Activated CD4-positive, CD25-positive, alpha-beta regulatory T cell (primary cell): ENCODE measurements at places on chromosomes 11 and 22.
A peak's percentile ranks its signal among the peaks of the same experiment; 100 is the strongest.

DNA sequence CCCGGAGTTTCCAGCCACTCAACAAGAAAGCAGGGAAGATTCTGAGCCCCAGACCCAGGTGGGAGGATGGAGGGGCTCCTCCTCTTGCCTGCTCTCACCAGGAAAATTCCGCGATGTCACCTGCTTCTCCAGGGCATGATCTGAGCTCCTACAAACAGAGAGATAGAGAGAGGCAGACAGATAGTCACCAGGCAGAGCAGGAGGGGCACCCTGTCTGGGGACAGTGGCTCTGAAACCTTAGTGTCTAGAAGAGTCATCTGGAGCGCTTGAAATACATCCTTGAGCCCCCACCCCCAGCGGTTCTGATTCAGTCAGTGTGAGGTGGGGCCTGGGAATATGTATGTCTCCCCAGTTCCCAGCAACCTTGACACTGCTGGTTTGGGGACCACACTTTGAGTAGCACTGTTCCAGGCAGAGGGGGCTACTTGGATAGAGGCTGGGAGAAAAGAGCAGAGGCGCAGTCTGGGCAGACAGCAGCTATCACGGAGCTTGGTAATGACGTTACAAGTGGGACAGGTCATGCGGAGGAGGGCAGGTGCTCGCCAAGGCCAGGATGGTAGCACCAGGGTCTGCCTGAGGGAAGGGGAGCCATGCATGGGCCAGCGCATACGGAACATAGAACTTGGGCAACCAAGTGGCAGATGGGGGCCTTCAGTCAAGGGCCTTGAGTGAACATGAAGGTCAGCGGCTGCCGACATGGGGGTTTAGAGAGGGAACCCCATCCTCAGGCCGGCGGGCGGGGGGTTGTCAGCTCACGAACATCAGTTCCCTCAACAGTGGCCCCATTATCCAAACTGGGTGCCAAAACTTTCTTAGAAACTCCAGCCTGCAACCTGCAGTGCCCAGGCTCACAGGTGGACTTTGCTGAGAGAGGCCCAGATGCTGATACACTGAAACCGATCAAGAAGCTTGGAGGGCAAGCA, 60.9 kb upstream of the MYEOV start:
- no peak for DNase-seq

GRCh38 chr11:65377777-65378176, 4.7 kb downstream of the SLC25A45 start:
- DNase-seq, result no peak

DNA sequence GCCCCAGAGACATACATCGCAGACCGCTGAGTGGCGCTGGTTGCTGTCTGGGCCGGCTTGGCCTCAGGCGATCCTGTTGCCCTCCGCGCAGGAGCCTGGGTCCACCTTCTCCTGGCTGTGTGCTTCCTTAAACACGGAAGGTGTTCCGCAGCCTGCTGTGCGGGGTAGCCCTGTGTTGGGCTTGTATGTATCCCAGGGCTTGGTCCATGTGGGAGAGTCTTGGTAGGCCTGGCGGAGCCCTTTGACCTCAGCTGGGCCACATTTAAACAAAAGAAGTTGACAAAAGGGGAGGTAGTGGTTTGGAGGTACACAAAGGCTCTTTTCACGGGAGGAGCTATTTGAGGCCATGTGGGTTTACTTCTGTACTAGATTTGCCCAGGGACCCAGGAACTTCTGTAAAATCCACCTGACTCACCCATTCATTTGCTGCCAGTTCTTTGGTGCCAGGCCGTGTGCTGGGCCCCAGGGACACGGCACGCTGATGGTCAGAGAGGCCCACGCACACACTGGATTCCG, 11.0 kb upstream of the GRAMD4 start:
- DNase-seq, result no peak

- DNase-seq, result no peak
Measured at GRCh38 chr11:122850076-122850631, 11.9 kb downstream of the CRTAM start.

DNA sequence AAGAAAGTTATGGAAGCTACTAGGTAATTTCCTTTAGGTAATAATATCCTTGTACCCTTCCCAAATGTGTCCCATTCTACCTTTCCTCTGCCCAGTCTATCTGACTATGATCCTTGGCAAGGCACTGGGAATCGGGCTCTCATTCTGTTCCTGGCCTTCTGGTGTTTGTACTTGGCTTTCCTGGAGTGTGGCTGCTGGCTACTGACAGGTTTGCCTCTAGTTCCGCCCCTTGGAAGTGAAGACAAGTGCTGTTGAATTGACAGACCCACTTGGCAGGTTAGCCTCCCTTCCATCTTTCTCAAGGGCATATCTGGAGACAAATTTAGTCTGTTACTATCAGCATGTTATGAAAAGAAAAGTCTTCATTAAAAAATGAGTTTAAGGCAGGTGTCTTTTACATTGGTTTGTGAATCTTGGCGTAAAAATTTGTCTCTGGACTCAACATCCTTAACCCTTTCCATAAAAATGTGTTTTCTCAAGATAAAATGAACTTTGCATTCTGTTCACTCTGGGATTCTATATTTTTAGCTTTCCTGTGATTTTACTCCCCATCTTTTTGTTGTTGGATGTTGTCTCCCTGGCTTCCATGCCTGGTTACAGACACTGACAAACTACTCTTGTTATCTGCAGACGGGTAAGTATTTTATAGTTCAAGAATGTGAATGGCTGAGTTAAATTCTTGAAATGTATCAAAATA, 287.4 kb upstream of the PDGFD start:
- DNase-seq, result no peak

GRCh38 chr22:25069758-25070481, 117.4 kb downstream of the KIAA1671 start:
- no peak for DNase-seq

DNA sequence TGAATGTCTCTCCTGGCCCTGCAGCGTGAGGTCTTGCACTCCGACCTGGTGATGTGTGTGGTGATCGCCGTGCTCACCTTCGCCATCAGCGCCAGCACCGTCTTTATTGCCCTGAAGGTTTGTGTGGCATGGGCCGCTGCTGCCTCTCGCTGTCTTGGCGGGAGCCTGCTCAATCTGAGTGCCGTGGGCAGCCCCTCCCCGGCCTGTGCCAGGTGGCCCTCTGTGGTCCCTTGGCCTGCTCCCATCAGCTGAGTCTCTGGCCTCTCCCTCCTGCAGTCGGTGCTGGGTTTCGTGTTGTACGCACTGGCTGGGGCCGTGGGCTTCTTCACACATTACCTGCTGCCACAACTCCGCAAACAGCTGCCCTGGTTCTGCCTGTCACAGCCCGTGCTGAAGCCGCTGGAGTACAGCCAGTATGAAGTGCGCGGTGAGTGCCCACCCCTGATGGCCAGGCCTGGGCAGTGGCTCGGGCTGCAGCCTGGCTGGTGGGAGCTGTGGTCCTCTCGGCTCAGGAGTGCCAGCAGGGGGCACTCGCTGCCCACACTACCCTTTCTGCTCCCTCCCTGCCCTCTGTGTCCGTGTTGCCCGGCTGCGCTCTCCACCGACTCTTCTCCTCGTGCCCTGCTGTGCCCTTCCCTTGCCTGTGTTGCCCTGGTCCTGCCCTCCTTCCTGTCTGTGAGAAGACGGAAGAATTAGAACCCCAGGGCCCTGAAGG, 10.2 kb downstream of the PCNX3 start:
- peak; percentile 18 for DNase-seq

- DNase-seq, result no peak
Measured at GRCh38 chr22:44571566-44572413, 73.8 kb upstream of the RTL6 start.

- DNase-seq, result no peak
Measured at GRCh38 chr11:103652013-103652412, 384.4 kb upstream of the DDI1 start.

GRCh38 chr22:44824271-44824670, 71.9 kb downstream of the ARHGAP8 start:
- DNase-seq, result no peak

- DNase-seq, result no peak
Measured at GRCh38 chr11:74000307-74001133, 8.4 kb downstream of the UCP3 start.

- DNase-seq, result no peak
Measured at GRCh38 chr11:79110321-79110720, 330.5 kb downstream of the TENM4 start.

DNA sequence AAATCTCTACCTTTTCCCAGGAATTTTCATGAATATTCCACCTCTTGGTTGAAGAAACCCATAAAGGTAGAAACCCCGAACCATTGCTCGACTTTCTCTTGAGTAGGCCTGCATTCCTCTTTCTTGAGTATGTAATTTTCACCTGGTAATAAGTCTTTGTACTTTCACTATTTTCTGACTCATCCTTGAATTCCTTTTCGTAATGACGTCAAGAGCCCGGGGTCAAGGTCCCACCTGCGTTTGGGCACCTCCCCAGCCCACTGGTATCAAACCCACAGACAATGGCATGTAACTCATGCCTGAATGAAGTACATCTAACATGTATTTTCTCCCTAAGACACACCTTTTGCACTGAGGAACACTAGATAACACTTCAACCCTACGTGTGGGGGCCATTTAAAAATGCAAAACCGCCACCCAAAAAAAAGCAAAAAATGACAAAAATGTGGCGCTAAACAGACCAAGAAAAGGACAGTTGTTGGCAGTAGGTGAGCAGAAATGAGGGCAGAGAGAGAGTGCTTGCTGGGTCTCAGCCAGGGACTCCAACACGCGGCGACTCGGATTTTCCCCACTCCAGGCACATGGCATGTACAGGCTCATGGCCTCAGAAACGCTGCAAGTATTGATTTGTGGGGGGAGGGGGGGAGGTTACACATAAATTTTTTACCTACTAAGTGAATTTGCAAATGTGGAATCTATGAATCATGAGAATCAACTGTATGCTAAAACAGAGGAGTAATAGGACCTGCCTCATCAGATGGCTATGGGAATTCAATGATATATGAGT, 4.1 kb upstream of the C11orf24 start:
- no peak for DNase-seq
